ENCODE measurements at places on chromosomes 5 and 9.

GRCh38 chr5:72608297-72608696, 101.1 kb upstream of the ZNF366 start:
- DNase-seq, result no peak

DNA sequence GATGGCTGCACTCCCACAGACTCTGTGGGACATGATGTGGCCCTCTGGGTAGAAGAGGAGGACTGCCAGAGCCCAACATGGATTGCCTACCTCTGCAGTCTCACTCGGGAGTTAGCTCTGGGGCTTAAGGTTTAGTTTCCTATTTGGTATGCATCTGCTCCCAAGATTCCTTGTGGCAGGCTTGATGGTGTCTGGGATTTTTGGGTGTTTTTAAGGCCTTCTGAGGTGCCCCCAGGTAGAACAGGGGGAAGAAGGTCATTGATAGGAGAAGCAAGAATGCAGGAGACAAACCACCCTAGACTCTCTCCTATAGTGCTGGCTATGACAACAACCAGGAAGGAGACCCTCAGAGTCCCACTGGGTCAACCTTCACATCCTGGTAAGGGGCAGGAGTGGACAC, 46.7 kb upstream of the CXCL14 start:
- no peak for DNase-seq

- DNase-seq, result no peak
These were observed 25.6 kb upstream of the FRMPD1 start for GRCh38 chr9:37625036-37625757.

- no peak for DNase-seq
These were observed 463.9 kb downstream of the PRR16 start for GRCh38 chr5:120927950-120928530.

DNA sequence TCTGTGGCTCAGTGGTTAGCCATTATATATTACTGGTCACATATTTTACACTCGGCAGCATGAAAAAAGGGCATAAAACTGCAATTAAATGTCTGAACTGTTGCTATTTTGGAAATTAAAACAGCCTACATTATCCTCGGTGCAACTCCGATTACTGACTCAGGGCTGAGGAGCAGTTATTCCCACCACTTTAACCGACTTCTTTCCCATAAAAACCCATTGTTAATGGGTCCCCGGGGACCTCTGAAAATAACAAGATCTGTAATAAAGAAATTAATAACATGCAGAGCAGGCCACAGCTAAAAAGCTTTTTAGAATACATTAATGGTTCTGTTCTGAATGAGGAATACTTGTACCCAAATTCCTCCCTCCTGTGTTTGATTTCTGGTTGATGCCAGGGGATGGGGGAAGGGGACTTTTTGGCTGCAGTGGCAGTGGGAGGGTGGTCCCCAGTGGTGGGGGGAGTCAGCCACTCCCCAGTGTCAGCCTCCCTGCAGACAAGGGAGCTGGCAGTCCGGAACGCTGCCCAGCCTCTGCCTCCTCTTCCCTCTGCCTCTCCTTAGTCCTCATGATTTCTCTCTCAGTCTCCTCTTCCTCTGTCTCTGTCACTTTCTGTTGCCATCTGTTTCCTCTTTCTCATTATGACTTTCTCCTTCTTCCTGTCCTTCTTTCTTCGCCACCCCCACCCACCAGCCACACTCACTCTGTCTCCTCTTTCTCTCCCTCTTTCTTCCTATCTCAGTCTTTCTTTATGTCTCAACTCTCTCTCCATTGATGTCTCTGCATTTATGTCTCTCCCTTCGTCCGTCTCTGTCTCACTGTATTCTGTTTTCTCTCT, 59.0 kb upstream of the ZBTB43 start:
- no peak for DNase-seq

DNA sequence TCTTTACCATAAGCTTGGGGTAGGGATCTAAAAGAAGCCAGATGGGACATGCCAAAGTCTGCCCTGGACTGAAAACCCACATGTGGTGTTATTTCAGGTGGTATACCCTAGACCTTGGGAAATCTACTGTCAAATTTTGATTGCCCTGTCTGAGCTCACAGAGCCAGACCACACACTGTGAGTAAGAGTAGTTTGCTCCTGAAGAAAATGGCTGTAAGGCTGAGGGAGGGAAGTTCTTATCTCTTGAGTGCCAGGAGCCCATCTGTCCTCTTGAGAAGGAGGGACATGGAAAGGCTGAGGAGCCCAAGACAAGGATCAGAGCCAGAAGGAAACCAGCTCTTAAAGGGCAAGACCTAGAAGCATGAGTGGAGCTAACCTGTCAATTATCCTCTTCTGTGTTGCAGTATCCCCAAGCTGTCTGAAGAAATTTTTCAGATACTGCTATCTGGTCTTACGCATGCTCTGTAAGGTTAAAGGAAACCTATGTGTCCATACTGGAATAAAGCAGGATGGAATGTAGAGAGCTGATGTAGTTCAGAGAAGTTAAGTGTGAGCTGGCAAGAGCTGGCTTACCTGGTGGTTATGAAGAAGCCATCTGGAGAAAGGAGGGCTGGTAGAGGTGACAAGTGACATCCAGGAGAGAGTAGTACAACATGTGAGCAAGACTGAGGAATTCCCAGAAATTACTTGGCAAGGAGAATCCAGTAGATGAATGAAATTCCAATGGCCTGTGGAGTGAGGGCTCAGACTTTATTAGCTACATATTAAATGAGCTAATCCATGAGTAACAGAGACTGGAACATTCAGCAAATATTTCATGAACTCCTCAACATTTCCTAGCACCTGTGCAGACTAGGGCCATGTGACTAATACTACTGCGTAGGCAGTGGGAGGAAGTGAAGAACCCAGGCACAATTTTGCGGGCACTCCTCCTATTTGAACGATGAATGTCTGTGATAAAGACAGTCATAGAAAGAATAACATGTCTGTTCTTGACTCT, 389.1 kb upstream of the KIF2A start:
- no peak for DNase-seq

- DNase-seq, result no peak
These were observed 214.3 kb downstream of the ARHGAP26 start for GRCh38 chr5:142984525-142984924.

GRCh38 chr5:54792611-54793404, 192.6 kb downstream of the ESM1 start:
- DNase-seq, result no peak

DNA sequence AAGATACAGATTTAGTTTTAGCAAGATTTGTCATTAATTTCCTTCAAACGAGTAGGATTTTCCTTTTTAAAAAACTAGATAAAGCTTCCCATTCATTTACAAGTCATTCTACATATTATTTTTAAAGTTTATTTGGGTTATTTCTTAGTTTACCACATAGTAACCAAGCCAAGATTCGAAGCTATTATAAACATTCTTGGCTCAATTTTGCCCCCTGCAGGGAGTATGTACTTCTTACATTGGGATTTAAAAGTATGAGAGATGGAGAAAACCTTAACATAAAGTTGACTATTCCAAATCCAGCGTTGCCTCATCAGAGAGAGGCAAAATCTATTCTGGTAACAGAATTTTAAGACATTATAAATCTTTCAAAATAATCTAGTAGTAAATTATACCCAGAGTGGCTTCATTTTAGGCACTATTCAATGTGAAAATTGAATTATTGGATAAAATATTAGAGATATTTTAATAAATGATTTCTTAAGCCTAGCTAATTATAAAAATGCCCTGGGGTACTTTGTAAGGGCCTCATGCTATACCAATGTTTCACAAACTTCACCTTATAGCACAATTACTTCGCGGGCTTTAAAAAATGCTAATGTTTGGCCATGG, 39.1 kb downstream of the FBN2 start:
- DNase-seq, result no peak

DNA sequence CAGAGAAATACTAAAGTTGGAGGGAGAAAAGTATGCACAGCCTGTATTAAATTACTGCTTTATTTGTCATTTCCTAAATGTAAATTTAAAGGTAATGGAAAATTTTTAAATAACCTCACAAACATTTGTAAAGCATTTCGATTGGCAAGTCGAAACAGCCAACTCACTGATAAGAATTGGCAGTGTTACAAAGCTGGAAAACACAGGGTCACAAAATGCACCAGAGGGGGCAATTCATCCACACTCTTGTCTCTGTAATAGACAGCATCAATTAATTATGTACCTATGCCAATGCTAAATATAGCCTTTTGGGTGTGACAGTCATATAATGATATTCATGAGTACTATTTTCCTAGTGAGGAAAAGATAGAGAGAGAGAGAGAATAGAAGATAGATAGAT, 140.6 kb upstream of the PRLR start:
- no peak for DNase-seq

DNA sequence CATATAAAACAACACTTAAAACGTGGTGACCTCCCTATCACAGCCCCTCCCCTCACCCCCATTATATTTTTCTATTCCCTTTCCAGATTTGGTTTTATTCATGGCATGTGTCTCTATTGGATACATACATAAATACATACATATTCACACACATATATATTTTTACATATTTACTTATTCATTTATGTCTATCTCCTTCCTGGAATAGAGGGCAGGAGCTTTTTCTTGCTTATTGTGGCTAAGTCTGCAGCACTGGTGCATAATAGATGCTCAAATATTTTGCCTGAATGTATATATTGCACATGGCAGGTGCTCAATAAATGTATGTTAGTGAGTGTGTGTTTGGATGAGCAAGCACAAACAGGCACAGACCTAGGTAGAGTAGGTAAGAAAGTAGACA, 2.5 kb downstream of the AGXT2 start:
- DNase-seq, result no peak

DNA sequence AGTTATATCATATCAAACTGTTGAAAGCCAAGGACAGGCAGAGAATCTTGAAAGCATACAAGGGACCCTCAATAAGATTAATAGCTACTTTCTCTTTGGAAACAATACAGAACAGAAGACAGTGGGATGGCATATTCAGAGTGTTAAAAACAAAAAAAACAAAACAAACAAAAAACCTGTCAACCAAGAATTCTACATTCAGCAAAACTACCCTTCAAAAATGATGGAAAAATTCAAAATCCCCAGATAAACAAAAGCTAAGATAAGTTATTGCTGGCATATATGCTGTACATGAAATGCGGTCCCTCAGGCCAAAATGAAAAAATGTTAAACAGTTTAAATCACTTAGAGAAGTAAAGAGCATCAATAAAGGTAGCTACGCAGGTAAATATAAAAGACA, 425.1 kb downstream of the ACTL7B start:
- DNase-seq, result no peak

DNA sequence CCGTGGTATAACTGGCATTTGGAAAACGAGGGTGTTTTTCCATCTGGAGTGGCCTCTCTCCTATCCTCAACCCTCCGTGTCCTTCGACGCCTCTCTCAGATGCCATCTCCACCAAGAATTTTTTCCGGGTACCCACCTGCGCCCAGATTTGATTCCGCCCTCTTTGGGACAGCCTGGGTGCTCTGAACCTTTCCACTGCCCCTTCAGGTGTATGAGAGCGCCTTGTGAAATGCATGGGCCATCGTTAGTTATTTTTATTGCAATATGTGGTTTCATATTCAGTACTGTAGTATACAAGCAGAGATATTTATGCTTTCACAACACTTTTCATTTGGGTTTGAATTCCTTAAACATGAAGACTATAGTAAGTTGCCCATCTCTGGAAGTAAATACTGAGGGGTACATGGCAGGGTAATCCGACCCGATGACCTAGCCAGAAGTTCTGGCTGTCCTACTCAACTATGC, 78.2 kb upstream of the IFNE start:
- no peak for DNase-seq

GRCh38 chr9:112586599-112587155, 100.0 kb downstream of the KIAA1958 start:
- no peak for DNase-seq

- no peak for DNase-seq
These were observed 341.0 kb downstream of the PRR16 start for GRCh38 chr5:120805131-120805530.

GRCh38 chr9:121463026-121463807, 36.4 kb downstream of the GGTA1 start:
- DNase-seq, result no peak

DNA sequence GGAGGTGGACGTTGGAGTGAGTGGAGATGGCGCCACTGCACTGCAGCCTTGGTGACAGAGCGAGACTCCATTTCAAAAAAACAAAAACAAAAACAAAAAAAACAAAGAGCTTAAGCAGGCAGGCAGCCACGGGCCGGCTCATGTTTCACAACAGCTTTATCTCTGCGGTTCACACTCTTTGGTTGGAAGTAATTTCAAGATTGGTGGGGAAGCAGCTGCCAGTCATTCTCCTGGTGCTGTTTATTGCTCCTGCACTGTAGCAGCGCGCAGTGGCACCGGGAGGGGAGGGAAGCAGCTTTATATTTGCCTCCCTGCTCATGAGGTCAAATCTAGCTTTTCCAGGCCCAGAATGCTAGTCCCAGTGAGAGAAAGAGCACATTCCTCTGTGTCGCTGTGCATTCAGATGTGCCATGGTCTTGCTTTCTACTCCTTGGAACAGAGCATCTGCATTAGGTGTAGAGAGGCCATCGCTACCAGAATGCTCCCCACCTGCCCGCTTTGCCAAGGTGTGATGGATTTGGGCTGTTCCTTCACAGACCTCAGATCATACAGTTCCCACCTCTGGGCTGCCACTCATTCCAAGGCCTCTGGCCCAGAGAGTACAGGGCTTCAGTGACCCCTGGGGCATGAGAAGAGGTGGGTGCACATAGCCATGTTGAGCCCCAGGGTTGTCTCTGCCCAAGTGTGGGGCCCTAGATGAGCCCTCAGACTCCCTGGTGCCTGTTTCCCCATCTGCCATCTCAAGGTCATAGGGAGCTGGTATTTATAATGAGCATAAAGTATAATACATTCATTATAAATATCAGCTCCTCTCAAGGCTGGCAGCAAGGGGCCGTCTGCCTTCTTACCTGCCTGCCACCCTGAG, 270.4 kb downstream of the MED10 start:
- DNase-seq, result no peak

DNA sequence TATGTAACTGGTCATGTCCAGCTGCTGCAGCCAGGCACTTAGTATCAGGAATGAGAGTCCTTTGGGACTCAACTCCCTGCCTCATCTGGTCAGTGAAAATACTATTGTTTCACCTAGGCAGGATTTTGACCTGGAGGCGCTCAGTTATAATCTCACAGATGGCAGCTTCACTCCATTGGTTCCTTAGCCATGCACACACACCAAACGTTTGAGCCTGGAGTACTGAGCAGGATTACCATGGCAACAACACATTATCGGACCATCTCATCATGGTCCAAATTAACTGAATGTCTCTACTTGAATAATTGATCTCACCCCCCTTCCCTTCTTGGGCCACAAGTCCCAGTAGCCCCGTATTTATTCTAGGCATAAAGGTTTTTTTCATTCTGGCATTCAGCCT, 15.0 kb upstream of the SREK1 start:
- DNase-seq, result no peak

DNA sequence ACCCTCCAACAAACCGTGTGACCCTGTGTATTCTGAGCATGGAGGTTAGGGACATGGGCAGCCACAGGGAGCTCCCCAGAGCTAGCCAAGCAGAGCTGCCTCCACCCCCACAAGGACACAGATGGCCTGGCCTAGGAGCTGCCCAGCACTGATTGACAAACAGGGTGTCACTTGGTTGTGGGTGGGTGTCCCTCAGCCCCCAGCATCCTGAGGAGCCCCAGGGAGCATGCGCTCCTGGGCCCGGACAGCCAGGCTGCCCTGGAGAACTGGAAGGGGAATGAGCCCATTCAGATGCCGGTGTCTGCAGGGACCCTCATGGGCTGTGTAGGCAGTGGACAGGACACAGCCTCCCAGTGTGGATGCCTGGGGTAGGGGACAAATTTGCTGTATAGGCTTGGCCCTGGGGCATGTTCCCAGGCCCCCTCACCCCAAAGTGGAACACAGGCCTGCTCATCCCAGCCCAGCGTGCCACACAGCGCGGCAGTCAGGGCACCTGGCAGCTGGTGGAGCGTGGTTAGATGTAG, 124.8 kb upstream of the LMX1B start:
- no peak for DNase-seq

GRCh38 chr9:73597771-73598170, 446.1 kb downstream of the ANXA1 start:
- DNase-seq, result no peak

Data from activated T-cell treated with anti-CD3 and anti-CD28 coated beads for 1 hour (primary cell).